Activated T-helper 9 cell treated with anti-CD3 and anti-CD28 coated beads, Interleukin-2, amount 50 U/mL, for 16 hours (primary cell): ENCODE measurements at places on chromosomes 12 and 14.

GRCh38 chr14:98900798-98901197 lies 371.2 kb downstream of the BCL11B start:
- DNase-seq: no peak

DNA sequence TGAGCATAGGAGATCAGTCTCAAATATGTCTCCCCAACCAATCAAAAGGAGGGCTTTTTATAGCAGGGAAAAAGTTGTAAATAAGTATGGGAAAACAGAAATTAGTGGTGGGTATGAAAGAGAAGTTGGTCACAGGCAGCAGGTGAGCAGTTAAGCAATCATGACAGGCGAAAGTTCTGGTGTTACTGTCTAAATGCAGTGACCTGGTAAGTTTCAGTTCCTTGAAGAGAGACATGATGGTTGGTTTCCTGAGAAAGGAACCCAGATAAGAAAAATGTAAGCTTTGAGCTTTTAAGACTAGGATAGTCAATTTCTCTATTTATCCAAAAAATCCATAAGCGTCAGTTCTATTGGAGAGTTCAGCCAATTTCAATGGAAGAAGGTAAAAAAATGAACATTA lies 466.2 kb upstream of the FLRT2 start:
- DNase-seq: no peak

DNA sequence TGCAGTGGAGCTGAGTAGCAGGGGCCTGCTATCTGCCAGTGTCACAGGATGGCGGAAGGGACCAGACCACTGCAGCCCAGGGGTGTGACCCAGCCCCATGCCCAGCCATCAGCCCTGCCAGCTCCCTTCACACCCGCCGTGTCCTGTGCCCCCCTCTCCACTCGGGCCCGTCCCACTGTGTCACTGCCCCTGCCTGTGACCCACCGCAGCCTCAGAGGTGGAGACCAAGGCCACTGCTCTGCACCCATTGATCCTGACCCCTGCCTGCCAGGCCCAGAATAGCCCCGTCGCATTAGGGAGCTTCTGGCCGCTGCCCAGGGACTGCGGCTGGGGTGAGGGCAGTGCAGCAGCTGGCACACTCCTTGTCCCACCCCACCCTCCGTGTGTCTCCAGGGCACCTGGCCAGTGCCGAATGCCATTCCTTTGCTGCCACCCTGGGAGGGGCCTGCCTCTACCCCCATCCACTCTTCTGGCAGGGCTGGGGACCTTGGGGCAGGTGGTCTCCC lies 2.1 kb upstream of the CRIP2 start:
- no peak for DNase-seq

DNA sequence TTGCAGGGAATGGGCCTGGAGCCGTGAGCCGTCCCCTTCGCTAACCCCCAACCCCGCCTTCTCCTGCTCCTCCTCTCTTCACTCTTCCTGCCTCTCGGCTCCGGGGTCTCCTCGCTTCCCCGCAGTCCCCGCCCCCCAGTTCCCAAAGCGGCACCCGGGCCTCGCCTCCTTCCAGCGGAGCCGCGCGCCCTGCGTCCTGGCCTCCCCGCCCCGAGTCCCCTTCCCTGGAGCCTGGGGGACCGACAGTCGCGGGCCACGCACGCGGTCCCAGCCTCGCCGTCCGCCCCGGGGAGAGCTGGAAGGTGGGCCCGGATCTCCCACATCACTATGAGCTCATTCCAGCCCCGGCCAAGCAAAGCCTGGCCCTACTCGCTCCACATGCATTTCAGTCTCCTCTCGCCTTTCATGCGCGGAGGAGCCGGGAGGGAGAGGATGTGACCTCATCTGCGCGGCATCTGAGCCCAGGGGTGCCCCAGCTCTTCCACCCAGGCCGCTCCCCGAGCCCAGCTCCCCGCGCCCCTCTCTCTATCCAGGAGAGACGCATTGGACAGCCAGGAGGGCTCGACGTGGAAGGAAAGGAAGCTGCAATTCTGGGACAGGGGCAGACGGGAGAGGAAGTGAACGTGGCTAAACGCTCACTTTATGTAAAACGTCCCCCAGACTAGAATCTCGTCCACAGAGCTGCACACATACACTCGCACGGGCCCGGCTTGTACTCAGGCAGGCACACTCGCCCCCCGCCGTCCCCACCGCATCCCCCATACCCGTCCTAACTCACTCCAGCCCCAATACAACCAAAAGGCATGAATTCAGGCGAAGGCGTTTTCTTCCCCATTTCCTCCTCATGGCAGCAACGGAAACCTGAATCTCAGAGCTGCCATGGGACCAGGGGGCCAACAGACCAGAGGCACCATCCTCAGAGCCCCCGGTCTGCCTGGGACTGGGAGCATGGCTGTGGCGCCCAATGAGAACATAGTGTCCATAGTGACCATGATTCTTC lies 108.7 kb upstream of the CCND2 start:
- peak; percentile 34 for DNase-seq

- DNase-seq: no peak
These were observed 58.0 kb upstream of the GSC start for GRCh38 chr14:94827711-94828447.

GRCh38 chr14:100533656-100534485 lies 53.3 kb downstream of the BEGAIN start:
- DNase-seq: no peak
